Heart left ventricle (tissue), 16 donors: ENCODE measurements at places on chromosomes 6 and 20.

DNA sequence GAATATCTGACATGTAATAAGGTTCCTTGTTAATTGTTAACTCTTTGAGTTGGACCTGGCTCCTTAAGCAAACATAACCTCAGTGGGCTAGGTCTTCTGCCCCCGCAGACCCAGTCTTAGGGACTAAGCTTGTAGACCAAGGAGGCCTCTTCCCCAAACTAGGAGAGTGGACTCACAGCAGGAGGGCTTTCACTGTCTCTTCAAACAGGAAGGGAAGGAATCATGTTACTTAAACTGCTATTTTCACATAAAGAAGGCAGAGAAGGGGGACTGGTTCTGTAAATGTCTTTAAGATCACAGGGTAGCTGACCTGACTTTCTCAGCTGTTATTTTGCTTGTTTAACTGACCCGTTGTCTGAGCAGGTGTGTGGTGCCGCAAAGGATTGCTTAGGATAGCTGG is 34.9 kb upstream of the PRDM1 start:
- DNase-seq, result no peak

DNA sequence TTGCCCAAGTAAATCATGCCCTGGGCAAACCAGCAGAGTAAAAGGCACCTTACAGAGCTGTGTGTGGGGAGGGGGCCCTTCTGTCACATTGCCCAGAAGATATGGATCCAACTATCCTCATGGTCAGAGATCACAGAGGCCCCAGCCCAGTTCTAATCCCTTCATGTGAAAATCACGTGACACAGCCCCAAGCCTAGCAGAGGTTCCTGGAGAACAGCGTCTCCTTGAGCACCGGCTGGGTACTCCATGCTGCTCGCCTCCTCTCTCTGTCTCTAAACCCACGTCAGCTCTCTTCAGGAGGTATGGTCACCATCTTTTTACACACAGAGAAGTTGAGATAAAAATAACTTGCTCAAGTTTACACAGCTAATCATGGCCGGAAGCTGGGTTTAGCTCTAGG is 230.2 kb downstream of the ANKRD60 start:
- no peak for DNase-seq

GRCh38 chr20:59603781-59604541 is at the start of gene PHACTR3:
Gene PHACTR3 (plus strand): TSS chr20:59604540. CDS start chr20:59605015, 475 bp downstream.
- DNase-seq, result no peak

DNA sequence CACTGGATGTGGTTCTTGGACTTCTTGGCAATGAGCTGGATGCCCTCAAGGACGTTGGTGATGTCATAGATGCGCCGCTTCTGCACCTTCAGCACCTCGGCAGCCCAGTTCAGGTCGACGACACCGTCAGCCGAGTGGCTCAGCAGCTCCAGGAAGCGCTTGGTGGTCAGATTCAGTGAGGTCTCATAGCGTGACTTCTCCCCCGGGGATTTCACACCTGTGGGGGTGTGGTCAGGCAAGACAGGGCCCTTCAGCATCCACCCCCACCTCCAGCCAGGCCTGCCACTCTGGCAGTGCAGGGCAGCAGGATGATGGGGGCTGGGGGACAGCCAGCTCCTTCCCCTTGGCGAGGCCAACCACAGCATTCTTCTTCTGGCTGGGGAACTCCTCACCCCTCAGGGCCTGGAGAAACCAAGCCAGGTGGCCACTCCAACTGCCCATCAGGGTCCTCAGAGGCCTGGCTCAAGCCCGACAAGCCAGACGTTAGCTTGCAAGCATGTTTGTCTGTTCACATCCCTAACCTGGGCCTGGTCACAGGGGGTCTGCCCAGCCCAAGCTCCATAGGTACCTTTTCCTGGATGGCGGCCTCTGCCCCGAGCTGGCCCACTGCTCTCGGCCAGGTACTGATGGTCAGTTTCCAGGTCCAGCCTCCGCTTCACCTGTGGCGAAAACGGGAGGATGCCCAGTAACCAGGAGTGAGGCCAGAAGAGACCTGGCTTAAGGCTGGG is 5.7 kb upstream of the NECAB3 start:
- DNase-seq, result no peak

DNA sequence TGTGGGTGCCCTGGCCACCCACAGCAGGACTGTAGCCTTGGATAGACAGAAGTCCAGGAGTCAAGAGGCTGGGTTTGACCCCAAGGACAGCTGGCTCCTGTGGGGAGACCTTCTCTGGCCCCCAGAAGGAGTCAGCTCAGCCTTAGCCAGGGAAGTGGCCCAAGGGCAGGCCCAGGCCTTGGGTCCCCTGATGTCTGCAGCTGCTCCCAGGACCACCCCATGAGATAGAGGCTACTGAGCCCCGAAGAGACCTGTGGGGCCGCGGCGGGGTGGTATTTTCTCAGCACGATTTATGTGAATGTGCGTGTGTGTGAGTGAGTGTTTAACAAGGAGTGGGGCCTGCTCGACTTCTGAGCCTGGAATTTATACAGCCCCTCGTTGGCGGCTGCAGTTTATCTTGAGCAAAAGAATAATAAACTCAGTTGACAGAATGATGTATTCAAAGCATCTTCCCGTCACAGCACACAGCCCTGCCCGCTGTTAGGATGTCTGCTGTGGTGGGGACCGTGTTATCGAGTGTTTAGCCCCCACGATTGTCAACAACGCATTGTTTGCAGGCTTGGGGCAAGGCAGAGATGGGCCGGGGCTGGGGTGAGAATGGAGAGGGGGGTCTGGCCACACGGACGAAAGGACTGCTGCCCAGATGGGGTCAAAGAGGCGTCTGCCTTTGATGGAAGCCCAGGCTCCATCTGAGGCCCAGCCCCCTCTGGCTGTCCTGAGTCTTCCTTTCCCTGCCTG is 163.3 kb downstream of the VEGFA start:
- DNase-seq, result no peak

- DNase-seq, result no peak
Measured at GRCh38 chr6:114084327-114084890, 113.5 kb upstream of the HDAC2 start.

DNA sequence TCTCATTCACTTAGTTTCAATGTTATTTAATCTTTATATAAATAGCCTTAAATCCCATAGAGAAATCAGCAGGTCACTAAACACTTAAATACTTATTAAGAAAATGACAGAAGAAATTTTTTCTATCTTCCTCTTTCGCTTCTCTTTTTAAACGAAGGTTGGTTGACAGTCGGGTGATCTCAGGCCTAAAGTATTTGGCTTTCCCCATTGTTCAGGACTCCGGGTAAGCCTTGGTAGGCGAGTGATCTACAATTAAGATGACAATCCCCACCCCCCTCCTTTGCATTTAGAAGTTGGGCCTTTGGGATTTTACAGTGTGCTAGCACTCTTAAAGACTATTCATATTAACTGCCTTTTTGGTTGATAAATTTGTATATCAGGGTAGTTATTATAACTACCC is 19.7 kb upstream of the UTRN start:
- no peak for DNase-seq

DNA sequence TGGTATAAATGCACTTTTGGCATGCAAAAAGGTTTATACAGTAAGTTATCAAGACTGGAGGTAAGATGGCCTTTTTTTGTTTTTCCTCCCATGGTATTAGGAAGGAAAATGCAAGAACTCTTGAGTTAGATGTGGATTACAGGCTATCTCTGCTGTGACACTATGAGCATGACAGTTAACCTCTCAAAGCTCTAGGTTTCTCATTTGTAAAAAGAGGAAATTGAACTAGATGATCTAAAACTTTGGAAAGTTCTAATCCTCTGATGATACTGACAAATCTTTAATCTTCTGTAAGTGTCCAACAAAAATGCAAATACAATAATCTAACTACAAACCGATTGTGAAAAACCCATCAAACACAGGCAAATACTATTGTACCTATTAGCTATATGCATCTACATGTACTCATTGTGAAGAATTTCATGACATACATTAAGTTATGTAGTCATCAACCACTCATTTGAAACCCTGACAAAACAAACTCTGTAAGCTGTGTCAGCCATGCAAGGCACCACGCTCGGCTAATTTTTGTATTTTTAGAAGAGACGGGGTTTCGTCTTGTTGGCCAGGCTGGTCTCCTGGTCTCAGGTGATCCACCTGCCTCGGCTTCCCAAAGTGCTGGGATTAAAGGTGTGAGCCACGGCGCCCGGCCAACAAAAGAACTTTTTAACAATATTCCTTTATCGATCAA is 4.2 kb downstream of the CDK19 start:
- no peak for DNase-seq

- DNase-seq, result peak; percentile 17
Measured at GRCh38 chr20:61582196-61582923, 330.3 kb downstream of the CDH4 start.

GRCh38 chr6:117547688-117548621 is 54.4 kb downstream of the GOPC start:
- DNase-seq, result peak; percentile 72

DNA sequence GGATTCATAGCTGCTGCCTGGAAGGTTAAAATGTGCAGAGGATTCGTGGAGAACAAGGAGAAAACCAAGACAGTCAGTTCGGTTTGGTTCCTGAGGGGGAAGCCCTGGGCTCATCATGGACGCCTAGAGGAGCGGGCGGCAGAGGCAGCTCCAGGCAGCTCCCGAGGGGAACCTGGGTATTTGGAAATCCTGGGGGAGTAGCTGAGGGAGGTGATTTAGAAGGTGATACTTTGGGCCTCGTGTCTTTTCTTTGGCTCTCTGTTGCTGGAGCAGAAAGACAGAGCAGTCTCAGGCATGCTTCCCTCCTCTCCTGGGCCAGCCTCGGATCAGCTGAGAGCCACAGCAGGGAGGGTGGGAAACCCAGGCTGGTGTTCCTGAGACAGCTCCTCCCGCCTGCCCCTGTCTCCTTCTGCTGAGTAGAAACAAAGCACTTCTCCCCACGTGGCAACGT is 139.5 kb downstream of the DLL1 start:
- DNase-seq, result peak; percentile 17

DNA sequence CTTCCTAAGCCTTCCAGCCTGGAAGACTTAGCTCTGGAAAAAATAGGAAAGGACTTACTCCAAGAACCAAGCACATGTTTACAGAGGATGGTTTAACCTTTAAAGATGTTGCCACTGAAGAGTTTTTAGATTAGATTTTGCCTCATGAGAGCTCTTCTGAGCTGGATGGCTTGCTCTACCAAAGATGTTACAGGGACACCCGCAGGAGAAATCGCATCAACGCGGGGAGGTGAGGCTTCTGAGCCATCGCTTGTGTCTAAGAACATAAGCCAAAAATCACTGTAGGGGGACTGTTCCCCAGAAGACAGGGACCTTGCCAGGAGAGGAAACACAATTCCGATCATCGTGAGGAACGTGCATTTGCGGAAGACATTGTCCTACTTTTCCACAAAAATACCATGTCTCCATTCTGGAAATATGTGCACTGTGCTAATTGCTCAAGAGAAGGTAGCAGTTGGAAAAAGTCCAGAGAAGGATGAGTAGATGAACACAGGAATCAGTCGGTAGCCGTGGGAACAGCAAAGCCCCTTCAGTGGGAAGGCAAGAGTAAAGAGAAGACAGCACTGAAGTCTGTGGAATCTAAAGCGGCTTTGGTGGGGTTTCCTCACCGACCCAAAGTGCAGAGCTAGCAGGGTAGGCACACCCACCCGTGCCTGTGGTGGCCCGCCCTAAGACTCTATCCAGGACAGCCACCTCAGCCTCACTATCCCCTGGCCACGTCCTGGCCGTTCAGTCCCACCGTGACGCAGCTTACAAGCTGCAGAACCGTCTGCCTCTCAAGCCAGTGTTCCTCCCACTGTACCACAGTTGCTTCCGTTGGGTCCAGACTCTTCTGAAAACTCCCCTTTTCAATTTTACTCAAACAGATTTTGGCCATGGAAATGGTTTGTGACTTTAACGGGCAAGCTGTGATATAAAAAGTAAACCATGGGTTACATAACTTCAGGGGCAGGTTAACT is 334.8 kb downstream of the NRN1 start:
- no peak for DNase-seq

DNA sequence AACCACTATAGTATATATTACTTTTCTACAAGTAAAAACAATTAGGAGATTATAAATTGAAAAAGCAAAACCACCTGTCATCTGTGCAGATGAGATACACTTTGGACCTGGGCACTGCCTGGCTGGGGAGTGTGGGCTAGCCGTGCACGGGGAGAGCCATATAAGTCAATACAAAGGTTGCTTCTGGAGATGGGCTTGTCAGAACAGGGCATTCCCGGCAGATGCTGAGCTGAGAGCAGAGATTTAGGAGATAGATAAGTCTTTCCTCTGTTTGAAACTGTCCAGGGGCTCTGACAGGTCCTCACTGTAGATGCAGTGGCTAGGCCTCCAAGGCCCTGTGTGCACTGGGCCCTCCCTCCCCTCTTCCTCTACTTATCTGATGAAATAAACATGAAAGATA is 34.5 kb downstream of the CD164 start:
- no peak for DNase-seq

DNA sequence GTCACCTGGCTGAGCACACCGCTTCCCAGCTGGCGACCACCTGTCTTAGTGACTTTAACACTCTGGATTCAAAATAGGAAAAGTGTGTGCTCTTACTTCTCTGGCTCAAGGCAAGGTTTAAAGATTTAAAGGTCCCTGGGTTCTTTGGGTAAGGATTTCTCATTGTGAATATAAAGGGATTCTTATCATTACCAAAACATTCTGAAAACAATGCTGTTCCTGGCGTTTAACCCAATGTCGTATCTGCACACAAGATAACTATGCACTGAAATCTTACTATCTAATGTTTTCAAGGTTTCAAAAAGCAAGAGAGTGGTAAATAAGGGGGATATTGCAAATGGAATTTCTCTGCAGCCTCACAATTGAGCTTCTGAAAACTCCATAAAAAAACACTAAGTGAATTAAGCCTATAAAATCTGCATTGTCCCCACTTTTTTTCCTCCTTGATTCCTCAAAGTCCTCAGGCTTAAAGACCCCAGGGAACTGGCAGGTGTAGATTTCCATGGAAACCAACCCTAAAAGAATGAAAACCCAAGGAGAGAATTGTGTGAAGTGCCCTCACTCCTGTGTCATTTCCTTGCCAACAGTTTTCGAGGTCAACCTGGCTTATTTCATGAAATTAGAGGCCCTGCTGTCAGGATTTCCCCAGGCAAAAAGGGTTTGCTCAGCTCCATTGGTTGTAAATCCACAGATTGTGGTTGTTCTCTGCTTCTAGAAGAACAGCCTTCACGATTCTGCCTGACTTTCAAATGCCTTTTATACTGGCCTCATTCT is 44.0 kb downstream of the BMP2 start:
- DNase-seq, result no peak

- DNase-seq, result no peak
Measured at GRCh38 chr6:116545651-116546050, at the start of gene TRAPPC3L. Gene TRAPPC3L (minus strand): TSS chr6:116545684. CDS start chr6:116545514, 170 bp downstream.

DNA sequence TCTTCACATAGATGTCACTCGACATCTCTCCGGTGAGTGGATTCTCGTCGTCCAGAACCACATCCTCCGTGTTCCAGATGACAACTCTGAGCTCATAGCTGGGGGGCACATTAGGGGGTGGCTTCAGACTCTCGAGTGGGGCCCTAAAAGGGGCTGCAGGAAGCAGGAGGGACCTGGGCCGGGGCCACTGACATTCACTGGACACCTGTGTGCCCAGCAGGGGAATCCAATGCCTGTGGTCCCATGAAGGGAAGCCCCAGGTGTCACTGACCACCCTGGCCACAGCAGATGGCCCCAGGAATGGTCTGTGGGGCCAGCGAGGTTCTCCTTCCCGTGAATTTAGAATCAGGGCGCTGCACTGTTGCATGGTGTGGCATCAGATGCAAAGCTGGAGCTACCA is 18.7 kb downstream of the ERGIC3 start:
- no peak for DNase-seq

GRCh38 chr6:25068866-25069265 is 133.1 kb upstream of the RIPOR2 start:
- DNase-seq, result no peak
